ENCODE measurements at places on chromosomes 12 and 14.

DNA sequence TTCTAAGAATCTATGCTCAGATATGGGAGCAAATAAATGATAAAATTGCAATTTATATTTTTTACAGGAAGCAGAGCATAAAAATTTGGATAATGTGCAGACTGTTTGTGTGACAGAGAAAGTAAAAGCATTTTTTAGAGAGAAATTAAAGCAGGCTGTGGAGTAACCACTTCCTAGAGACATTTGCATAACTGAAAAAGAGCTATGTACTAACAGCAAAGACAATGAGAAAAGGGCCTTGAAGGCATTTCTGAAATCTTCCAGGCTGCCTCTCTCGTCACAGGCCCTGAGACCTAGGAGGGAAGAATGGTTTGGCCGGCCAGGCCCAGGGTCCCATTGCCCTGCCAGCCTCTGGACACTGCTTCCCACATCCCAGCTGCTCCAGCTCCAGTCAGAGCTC is 247.2 kb downstream of the ALX1 start:
- no peak for DNase-seq

- no peak for DNase-seq
These were observed 6.1 kb downstream of the SDR39U1 start for GRCh38 chr14:24436355-24437019.

GRCh38 chr12:32502693-32503502 is 103.5 kb downstream of the FGD4 start:
- DNase-seq, result no peak

DNA sequence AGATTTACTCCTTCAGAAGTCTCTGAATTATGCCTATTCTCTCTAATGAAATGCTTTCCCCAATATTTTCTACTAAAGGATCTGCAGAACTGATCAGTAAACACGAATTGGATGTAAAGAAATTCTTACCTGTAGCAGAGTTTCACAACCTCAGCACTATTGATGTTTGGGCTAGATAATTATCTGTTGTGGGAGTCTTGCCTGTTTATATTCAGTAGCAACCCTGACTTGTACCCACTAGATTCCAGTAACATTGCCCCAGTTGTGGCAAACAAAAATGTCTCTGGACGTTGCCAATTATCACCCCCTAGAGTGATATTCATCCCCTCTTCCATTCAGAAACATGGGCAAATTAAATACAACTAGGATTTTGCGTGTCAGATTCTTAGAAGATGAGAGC is 156.8 kb upstream of the TMTC2 start:
- DNase-seq, result no peak

DNA sequence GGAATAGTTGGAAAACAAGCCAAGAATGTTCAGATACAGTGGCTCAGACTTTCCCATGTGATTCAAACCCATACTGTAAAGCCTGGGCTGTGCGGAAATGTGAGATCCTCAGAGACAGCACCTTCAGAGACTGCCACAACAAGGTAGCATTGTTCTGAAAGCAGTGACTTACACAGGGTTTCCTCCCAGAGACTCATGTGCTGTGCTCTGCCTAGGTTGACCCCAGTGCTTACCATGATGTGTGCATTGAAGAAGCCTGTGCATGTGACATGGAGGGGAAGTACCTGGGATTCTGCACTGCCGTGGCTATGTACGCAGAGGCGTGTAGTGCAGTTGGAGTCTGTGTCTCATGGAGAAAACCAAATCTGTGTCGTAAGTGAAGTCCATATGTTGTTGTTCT is 219.4 kb downstream of the LRRK2 start:
- DNase-seq, result no peak

GRCh38 chr12:47360093-47360480 is 280.3 kb upstream of the AMIGO2 start:
- DNase-seq, result no peak

- DNase-seq, result no peak
These were observed 170.7 kb upstream of the SFSWAP start for GRCh38 chr12:131540138-131540623.

GRCh38 chr12:125185740-125186470 is 120.7 kb downstream of the AACS start:
- DNase-seq, result peak; percentile 59

DNA sequence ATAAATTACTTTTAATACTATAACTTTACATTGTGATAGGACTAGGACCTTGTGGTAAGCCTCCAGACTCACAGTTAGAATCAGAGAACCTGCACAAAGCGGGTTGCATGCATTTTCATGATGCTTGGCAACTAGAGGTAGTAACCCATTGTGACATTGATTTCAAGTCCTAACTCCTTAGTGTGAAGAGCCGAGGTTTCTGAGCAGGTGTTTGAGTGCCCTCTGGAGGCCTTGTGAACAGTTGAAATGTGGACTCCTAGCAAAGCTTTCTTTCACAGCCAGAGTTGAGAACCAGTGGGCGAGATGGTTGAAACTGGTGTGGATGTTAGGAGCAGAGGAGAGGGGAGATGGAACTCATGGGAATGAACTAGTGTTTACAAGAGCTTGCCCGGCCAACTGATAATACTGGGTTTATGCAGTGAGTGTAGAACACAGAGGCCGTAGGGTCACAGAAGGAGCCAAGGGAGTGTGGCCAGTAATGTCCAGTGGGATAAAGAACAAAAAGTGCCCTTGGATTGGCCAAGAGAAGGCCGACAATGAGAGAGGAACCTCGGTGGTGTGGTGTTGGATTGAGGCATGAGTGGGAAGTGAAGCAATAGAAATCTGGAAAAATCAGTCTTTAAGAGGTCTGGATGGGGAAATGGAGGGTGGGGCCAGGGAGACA is 10.9 kb downstream of the ZNF664 start:
- no peak for DNase-seq

- no peak for DNase-seq
These were observed 371.2 kb downstream of the BTG1 start for GRCh38 chr12:91774434-91774921.

DNA sequence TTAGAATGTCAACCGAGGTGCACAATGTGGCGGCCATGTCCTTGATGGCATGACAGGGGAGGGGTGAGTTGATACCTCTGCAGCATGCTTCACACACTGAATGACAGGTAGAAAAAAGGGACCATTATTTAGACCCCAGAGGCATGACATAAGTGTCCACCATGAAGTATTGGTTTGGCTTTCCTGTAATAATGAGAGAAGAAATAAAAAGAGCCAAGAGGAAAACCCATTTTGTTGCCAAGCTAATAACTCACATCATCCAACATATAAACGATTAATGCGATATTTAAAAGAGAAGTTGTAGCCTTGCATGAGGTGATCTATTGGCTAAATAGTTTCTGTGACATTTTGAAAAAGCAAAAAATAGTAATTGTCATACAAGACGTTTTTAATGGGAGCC is 343.4 kb downstream of the LRIG3 start:
- DNase-seq, result no peak

- DNase-seq, result no peak
These were observed 4.3 kb downstream of the PUS1 start for GRCh38 chr12:131933387-131933786.

GRCh38 chr14:26905229-26905628 is 307.4 kb upstream of the NOVA1 start:
- no peak for DNase-seq

- DNase-seq, result no peak
These were observed 74.0 kb upstream of the MDM1 start for GRCh38 chr12:68406134-68406576.

DNA sequence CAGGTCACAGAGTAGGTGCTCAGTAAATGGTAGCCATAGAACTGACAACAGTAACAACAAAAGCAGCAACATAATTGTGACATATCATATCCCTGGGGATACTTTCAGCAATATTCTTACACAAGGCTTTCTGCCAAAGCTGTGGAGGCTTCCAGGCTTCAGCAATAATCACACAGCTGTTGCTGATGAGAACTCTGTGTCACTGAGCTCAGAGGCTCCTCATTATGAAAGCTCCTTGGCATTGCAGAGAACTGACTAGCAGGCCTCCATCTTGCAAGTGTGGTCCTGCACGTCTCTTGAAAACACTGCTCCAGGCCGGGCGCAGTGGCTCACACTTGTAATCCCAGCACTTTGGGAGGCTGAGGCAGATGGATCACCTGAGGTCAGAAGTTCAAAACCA is 97.3 kb upstream of the BTG1 start:
- no peak for DNase-seq

GRCh38 chr12:53333289-53333688 is 2.9 kb downstream of the SP7 start:
- no peak for DNase-seq

DNA sequence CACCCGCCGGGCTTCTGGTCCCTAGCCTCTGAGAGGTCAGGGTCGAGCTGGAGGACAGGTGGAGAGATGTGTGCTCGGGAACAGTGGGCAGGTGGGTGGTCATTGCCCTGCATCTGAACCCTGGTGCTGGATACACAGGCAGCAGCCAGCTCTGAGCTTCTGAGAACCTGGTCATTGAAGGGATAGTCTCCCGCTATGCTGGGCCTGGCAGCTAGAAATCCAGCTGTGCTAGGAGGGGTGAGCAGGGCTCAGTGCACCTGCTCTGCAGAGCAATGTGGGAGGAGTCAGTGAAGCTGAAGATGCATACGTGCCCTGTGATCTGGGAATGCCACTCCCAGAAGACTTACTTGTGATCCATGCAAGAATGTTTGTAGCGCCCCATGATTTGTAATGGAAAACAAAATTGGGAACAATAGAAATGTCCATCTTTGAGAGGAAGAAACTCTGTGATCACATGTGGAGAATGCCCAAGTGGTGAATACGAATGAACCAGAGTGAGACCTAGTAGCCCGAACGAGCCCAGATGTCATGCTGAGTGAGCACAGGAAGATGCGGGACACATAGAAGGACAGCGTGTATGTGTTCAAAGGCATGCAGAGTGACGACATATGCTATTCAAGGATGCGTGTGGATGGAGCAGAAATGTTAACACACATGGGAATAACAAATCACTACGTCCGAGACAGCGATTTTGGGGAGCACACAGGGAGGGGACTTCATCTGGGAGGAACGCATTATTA is 63.4 kb downstream of the AACS start:
- no peak for DNase-seq

DNA sequence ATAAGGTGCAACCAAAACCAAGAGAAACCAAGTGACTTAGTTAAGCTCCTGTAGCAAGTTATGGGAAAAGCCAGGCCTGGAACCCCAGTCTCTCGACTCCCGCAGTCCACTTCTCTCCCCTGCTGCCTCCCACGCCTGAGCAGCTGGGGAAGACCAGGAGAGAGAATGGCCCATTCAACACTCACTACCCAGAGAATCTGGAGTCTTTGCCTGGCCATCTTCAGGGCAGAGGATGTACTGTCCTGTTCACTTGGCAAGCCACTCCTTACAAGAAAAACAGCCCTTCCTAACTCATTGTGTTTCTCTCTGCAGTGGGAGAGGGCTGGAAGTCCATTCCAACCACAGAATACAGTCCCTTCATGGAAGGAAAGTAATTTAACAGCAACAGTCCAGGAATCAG is 1.8 kb downstream of the PITPNM2 start:
- no peak for DNase-seq

- peak; percentile 11 for DNase-seq
These were observed 459 bp downstream of the NUAK1 start for GRCh38 chr12:106138357-106138632.

DNA sequence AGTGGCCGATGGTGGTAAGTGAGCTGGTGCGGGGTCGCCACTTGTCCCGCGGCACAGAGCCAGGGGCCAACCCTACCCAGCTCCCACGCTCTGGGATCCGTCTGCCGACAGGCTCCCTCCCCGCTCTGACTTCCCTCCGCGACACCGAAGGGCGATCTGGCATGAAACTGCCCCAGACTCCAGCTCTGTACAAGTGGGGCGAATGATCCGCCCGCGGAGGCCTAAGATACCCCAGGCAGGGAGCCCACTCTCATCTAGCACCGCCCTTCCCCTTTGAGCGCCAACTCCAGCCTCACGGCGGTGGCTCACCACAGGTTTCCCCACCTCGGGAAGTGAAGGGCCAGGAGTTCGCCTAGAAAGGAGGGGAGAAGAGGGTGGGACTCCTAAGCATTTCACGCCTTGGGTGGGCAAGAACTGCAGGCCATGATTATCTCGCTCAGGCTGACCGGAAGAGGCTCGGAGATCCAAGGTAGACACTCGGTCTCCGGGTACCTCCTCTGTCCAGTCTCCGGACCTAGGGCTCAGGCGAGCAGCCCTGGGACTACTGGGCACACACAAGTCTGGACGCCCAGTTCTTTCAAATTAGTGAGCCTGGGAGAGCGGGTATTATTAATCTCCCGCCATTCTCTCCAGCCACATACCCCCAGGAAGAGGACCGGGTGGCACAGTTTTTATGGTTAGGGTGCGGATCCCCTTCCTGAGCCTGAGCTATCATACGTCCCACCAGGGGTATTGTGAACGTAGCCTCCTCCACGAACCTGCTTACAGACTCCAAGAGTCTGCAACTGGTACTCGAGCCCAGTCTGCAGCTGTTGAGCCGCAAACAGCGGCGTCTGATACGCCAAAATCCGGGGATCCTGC is 849 bp downstream of the WNT1 start:
- DNase-seq, result no peak

DNA sequence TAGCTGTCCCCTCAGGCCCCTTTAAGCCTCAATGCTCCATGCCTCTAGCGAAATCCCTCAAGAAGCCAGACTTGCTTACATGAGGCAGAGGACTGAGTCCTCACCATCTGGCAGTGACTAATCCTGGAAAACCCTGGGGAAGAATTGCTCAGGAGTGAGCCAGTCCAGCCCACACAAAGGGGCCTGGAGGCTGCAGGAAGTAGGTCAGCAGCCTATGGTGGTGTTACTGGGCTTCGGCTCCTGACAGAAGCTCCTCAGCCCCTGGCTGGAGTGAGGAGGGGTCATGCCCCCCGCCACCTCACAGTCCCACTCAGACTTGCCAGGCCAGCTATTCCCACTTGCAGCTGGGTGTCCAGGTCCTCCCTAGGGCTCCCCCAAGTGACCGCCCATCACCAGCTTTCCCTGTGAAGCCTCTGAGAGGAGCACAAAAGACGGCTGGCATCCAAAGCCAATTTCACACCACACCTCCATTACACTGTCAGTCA is 250.5 kb downstream of the DPF3 start:
- no peak for DNase-seq

GRCh38 chr12:113478351-113479011 is 6.8 kb upstream of the LHX5 start:
- DNase-seq, result no peak

- DNase-seq, result no peak
These were observed 142.3 kb upstream of the TBX3 start for GRCh38 chr12:114826244-114826643.

- DNase-seq, result no peak
These were observed 106.1 kb upstream of the RFLNA start for GRCh38 chr12:124188561-124189405.

- no peak for DNase-seq
These were observed 46.6 kb downstream of the TSPAN11 start for GRCh38 chr12:30973175-30973574.

GRCh38 chr14:75430116-75430515 is 2.3 kb downstream of the JDP2 start:
- no peak for DNase-seq

GRCh38 chr12:11959117-11959823 is 111.5 kb upstream of the BCL2L14 start:
- DNase-seq, result no peak

GRCh38 chr12:99600388-99600787 is 47.2 kb upstream of the GARIN6 start:
- DNase-seq, result no peak

GRCh38 chr12:112087851-112088250 is 20.7 kb downstream of the NAA25 start:
- DNase-seq, result no peak

GRCh38 chr12:116247377-116247776 is 30.1 kb downstream of the MED13L start:
- no peak for DNase-seq
